NCI-H1105 treated with DMSO at 0.1 percent for 48 hours (cell line): ENCODE measurements at places on chromosomes 6 and 20.

DNA sequence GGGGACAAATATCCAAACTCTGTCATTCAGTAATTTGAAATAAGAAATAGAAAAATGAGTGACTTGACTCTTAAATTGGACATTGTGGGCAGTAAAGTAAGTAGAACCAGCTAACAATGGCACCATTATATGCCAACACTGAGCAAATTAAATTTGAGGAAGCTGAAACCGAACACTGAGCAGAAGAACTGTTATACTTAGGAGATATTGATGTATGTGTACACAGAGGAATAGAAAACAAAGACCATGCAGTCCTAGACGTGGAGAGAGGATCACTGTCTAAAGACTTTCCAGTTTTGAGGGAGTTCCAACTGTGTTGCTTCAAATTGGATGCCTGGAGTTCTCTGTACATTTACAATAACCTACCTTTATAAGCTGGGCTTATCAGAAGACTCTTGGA lies 427.0 kb upstream of the EYS start:
- no peak for DNase-seq

DNA sequence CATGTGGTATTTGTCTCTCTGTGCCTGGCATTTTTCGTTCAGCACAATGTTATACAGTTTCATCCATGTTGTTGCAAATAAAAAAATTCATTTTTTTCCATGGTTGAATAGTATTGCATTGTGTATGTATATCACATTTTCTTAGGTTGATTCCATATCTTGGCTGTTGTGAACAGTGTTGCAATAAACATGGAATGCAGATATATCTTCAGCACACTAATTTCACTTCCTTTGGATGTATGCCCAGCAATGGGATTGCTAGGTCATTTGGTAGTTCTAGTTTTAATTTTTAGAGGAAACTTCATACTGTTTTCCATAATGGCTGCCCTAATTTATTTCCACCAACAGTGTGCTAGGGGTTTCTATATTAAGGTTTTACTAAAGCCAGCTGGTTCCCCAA lies 52.6 kb downstream of the GFRAL start:
- DNase-seq: no peak

- no peak for DNase-seq
These were observed 46.9 kb downstream of the LAMA2 start for GRCh38 chr6:128929869-128930268.

GRCh38 chr20:17664025-17664633 lies 17.9 kb downstream of the RRBP1 start:
- no peak for DNase-seq

DNA sequence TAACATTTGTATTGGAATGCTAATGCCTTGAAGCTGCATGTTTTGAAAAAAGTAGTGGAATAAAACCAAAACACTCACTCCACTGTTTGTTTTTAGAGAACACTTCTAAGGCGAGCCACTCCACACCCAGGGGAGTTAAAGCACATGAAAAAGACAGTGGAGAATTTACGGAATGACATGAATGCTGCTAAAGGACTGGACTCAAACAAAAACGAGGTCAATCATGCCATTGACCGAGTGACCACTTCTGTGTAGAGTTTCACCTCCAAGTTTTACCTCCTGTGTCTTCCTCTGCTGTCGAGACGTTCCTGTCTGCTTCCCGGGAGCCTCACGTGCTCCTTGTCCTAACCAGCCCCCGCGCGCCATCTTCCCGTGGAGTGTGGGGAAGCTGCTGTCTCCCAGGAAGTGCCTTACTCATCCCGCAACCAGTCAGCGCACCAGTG lies 127.8 kb downstream of the LRRC1 start:
- no peak for DNase-seq

- DNase-seq: no peak
These were observed 392 bp upstream of the SLC2A10 start for GRCh38 chr20:46709055-46709458.

DNA sequence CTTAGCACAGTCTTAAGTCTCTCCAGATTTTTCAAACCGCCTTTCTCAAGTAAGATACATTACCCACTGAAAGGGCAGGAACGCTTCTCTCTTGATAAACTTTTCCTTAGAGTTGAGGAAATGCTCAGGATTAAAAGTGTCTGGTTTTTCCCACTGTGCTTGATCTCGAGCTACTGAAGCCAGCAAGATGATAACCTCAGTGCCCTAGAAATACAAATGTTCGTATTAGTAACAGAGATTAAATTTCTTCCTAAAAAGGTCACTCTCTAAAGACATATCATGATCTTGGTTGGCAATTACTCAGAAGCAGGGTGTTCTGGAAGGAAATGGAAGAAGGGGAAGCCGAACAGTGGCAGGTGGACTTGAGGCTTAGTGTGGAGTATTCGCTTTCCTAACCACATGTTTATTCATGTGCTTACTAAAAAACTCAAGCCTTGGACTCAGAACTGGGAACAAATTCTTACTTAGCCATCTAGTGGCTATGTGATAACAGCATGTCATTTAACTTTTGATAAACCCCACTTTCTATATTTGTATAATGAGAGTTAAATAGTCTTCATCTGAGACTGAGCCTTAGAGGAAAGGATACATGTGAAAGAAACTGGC lies 20.1 kb downstream of the C6orf141 start:
- DNase-seq: no peak

DNA sequence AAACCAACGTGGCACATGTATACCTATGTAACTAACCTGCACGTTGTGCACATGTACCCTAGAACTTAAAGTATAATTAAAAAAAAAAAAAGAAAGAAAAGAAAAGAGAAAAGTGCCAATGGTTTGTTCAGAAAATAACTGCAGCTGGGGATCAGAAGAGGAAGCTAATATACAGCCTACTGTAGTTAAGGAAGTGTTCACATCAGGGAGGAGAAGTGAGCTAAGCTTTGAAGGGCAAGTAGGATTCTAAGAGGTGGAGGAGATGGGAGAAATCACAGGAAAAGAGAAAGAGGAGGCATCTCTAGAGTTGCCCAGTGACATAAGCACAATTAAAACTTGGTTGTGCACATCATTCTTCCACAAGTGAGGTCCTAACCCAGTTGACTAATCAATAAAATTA lies 214.4 kb upstream of the DTNBP1 start:
- DNase-seq: no peak

- DNase-seq: no peak
These were observed 39.2 kb downstream of the KIF3B start for GRCh38 chr20:32316667-32317066.
